ENCODE measurements at places on chromosomes 6 and 20.

- DNase-seq: no peak
Observed at GRCh38 chr20:34744847-34745246, 40.7 kb downstream of the TP53INP2 start.

GRCh38 chr20:62408640-62409039 lies 1.6 kb upstream of the CABLES2 start:
- no peak for DNase-seq

GRCh38 chr20:1905693-1906092 lies 10.5 kb downstream of the SIRPA start:
- no peak for DNase-seq

DNA sequence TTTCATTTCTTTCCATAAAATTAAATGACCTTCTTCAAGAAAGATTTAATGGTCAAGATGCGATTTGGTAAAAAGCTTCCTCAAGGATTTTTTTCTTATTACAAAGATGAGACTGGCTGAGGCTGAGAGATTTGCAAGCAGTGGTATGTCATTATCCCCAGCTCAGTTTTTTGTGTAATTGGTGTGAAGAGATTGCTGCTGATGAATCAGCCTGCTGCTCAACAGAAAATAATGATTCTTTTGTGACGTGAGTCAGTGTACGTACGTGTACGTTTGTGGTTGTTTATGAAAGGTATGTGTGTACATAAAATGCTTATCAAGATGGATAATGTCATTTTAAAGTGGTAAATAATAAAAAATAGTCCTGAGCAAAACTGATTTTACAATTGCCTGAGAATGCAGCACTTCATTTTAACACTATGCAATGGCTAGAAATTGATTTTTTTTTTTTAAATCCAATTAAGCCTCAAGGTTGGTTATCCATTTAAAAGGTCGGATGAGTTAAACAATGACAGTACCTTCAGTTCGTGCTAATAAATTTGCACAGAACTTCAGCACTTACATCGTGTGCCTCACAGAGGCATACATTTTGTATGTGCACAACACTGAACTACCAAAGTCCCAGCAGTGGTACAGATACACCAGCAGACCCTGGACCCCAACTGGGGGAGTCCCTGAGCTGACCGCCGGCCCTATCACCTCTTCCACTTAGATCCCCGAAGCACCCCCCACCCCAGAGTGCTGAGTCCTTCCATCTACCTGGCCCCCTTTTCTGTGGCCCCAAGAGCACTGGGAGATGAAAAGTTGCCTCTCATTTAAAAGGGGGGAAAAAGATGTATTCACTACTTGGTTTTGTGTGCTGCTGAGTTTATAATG lies 9.7 kb upstream of the NPEPL1 start:
- DNase-seq: no peak

DNA sequence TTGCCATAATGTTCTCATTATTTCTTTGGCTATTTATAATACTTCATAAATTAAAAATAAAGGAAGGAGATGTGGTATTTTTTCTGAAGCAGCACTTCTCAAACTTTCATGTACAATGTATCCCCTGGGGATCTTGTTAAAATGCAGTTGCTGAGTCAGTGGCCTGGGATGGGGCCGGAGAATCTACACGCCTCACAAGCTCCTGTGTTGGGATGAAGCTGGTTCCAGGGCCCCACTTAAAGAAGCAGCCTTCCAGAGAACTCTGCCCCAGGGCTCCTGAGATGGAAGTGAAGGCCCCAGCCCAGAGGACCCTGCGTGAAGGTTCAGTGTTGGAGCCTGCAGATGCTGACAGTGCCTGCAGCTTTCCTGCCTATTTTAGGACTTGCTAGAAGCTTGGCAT lies 40.1 kb upstream of the SLC23A2 start:
- DNase-seq: no peak

DNA sequence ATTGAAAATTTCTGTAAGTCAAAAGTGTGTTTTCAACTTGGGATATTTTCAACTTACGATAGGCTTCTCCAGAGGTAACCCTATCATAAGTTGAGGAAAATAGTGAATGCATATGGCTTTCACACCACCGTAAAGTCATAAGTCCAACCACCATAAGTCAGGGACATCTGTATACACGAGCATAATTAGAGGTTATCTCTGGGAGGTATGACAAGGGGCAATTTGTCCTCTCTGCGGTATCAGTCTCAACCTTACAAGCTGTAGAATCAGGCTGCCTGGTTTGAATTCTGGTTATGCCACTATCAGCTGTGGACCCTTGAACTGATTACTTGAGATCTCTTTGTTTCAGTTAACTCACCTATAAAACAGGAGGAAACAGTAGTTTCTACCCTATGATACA lies 202.9 kb upstream of the JARID2 start:
- DNase-seq: no peak

GRCh38 chr6:143125455-143125854 lies 64.8 kb downstream of the AIG1 start:
- no peak for DNase-seq

- no peak for DNase-seq
Observed at GRCh38 chr20:60428651-60429050, 470.4 kb downstream of the CDH26 start.

GRCh38 chr6:125791151-125791819 lies 525 bp downstream of the NCOA7 start:
- DNase-seq: peak; percentile 31

DNA sequence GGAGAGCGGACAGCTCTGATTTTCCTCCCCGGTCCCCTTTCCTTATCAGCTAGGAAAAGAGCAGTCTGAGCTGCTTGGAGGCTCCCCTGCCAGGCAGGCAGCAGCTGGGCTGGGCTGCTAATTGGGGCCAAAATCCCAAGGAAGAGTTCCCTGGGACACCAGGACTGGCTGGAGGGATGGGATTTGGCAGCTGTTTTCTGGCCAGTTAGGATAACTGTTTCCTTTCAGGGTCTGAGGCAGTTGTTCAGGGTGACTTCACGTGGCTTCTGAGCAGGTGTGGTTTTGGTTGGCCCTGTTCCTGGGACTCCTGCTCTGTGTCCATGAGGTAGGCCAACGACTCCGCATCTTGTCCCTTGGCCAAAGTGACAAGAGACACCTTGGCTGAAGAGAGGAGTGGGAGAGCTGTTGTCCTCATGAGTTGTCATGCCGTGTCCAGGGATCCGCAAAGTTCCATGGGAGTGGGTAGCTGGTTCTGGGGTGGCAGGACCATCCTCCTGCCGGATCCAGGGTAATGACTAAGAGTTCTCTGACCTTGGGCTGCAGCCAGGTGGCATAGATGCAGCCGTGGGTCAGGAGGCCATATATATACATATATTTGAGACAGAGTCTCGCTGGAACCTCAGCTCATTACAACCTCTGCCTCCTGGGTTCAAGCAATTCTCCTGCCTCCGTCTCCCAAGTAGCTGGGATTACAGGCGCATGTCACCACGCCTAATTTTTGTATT lies 21.2 kb downstream of the MRPS18A start:
- no peak for DNase-seq

DNA sequence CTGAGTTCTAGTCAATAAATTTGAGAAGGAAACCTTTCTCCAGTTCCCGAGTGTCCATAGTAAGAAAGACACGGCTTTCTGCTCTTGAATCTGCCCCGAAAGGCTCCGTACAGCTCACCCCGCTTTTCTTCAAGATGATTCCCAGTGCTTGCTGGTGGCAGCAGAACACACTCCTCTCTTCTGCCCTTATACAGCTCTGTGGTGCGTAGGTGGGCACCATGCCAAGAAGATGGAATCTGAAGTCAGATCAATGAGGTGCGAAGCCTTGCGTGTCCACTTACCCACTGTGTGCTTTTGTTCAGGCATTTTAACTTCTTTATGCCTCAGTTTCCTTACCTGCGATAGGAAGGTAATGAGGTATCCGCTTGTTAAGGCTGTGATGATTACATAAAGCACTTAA lies 142.2 kb downstream of the WDR27 start:
- no peak for DNase-seq

DNA sequence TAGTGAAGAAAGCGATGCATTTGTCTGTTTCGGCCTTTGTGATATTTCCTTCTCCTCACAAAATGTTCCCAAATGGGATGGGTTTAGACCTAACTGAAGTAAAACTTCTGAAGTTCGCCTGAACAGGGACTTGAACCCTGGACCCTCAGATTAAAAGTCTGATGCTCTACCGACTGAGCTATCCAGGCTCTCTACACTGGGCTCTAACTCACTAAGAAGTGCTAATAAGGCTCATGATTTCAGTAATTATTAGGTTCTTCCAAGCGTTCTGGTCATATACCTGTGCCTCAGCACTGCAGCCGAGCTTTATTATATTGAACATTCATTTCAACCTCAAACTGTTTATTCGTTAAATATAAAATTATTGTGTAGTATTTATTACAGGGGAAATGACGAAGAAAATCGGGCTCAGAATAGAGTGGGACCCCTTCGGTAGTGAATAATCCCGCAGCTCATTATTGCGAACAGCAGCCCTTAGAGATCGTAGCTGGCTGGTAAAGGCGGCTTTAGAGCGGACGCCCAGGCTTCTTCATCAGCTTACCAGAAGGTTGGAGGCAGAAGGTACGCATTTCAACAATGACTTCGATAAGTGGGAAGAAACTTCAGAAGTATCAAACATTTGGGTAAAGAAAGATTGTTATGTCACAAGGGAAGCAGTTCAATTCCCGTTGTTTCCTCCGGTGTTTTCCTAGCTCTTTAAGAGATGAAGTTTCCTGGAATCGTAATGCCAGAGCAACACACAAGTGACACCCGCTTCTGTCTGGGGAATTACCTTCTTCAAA lies 119.0 kb upstream of the ZNF184 start:
- no peak for DNase-seq

DNA sequence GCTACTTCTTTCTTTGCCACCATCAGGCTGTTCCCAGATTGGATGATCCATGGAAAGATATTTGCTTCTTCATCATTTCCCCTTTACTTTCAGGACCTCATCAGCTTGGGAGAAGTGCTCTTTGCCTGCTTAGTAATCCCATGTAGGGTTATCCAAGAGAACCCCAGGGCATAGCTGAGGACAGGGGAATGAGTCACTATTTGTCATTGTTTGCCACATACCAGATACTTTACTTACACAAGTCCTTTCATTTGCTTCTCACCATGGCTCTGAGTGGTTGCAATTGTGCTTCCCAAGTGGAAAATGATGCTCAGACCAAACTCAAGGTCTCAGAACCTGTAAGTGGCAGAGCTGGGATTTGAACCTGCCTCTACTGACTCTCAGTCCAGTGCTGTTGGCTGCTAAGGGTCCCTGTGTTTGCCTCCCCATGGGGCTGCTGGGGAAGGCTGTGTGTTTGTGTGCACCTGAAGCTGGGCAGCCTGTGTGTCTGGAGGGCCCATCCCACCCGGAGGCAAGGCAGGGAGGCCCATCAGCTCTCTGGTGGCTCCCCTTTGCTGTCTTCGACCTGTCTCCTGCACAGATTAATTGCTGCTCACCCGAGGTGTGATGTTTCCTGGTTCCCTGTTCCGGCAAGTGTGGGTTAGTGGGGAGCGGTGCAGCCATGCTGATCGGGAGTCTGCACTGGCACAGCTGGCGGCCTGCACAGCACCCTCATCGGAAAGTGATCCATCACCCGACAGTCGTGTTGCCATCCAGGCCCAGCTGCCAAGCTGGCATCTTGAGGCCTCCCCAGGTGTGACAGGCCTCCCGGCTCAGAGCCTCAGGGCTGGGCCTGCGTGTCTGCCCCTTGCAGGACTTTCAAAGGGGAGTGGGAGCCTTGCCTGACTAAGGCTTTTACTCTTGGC lies 228.8 kb downstream of the DHX35 start:
- no peak for DNase-seq

DNA sequence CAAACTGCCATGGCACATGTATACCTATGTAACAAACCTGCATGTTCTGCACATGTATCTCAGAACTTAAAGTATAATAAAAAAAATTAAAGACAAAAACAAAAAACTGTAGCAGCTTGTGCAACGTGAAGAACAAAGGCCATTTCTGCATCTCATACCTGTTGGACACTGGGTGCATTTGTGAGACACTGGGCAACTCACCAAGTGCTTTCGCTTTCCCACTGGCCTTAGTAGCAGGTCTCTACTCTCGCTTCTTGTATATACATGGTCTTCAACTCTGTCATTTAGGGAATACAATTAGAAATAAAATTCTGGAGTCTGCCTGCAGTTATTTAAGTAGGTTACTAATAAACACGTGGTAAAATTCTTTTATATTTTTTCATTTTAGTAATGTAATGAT lies 423.8 kb downstream of the CBLN4 start:
- DNase-seq: no peak

GRCh38 chr6:30234356-30234755 lies 21.1 kb upstream of the TRIM26 start:
- no peak for DNase-seq

DNA sequence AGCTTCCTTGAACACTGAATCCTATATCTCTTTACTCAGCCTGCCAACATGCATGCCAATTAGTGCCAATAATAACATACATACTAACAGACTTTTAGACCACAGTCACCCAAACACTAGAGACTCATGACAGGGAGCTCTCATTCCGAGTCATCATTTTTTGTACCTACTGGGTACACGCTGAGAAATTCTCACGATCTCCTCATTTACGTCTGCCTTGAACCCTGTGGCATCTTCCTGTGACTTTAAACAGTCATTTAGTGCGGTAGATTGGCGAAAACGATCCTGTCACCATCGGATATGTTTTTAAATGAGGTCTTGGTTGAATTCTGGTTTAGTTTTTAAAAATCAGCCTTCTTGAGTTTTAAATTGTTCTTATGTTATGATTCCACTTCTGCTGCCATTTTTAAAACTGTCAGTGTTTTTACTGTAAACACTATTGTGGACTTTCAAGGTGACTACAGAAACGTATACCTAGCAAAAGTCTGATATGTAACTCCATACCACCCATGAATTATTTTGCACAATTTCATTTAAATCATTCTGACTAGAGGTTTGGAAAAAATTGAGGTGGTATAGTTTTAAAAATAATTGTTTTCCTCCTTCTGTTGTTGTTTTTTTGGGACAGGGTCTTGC lies 275.4 kb downstream of the TSHZ2 start:
- no peak for DNase-seq

DNA sequence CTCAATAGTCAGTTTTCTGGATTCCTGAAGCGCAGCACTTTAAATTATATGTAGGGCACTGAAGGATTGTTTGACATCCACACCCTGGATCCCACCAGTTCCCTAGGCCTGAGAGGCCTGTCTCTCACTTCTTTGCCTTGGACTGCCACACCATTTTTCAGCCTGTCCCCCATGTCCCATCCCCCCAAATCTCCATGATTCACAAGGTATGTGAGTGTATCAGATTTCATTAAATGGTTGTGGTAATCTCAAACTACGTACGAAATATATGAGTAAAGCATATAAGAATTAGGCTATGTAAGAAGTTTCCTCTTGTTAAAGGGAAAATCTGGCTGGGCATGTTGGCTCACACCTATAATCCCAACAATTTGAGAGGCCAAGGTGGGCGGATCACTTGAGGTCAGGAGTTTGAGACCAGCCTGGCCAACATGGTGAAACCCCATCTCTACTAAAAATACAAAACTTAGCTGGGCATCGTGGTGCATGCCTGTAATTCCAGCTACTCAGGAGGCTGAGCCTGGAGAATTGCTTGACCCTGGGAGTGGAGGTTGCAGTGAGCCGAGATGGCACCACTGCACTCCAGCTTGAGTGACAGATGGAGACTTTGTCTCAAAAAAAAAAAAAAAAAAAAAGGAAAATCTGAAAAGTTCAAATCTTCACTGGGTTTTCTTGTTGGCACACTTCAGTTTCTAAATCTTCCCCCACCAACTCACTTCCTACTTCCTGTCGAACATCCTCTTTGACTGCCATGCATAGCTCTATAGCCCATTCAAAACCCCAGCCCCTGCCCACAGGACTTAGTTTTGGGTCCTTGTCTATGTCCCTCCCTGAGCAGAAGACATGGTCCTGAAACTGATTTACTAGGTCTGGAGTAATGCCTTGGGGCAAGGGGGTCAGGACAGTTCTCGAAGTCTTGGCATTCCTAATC lies 97.3 kb upstream of the SHLD1 start:
- DNase-seq: no peak

All from activated T-cell treated with anti-CD3 and anti-CD28 coated beads, Interleukin-2, amount 50 U/mL, for 4 hours (primary cell).